ENCODE measurements at places on chromosomes 5 and 9. TPM values are rescaled to one million over a fixed set of nuclear protein-coding genes. Genes with fewer than 3 reads are reported as not detected.

The SPATA31D4 gene
- polyA plus RNA-seq = not detected

The AMBP gene
- not detected for polyA plus RNA-seq

The PRRC2B gene
- 7.4 TPM for polyA plus RNA-seq

The PTPN3 gene
- polyA plus RNA-seq = 0.67 TPM

The ACOT12 gene
- not detected for polyA plus RNA-seq

The ADAMTS19 gene
- polyA plus RNA-seq = 0.53 TPM

The ANGPTL2 gene
- 3.4 TPM for polyA plus RNA-seq

The ANKRD20A1 gene
- 19.0 TPM for polyA plus RNA-seq

The TRAF1 gene
- polyA plus RNA-seq = not detected

The PTGR1 gene
- polyA plus RNA-seq = 33.5 TPM

The SAPCD2 gene
- 0.24 TPM for polyA plus RNA-seq

The SNCAIP gene
- polyA plus RNA-seq = 4.6 TPM

The SLC36A3 gene
- not detected for polyA plus RNA-seq

The CKMT2 gene
- not detected for polyA plus RNA-seq
